ENCODE measurements at places on chromosomes 13 and 19.

GRCh38 chr19:41929536-41930071 lies 1.4 kb upstream of the ERFL start:
- no peak for DNase-seq

GRCh38 chr19:35357867-35358573 lies at the start of gene FFAR3:
Gene FFAR3 (plus strand): TSS chr19:35358460. CDS start chr19:35358891, 431 bp downstream.
- no peak for DNase-seq

DNA sequence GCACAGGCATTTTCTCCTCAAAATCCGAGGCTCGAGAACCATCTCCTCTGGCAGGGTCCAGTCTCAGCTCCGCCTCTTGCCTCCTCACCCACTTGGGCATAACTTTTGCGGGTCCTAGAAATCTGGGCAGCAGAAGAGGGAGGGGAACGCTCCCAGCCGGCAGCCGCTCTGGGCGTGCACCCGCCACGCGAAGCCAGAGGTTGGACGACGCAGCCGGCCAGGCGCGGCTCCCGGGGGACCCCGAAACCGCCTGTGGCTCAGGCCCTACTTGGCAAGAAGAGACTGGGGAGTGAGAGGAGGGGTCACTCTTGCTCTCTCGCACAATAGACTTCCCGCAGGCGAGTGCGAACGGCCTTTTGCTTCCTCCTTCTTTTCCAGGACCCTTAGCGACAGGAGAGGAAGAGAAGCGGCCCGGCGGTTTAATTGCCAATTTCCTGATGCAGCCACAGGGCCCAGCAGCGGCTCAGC lies 6.0 kb upstream of the SOX1 start:
- no peak for DNase-seq

GRCh38 chr19:38974624-38975213 lies 823 bp downstream of the FBXO17 start:
- DNase-seq = no peak

GRCh38 chr13:28704282-28704681 lies 14.5 kb downstream of the SLC46A3 start:
- no peak for DNase-seq

DNA sequence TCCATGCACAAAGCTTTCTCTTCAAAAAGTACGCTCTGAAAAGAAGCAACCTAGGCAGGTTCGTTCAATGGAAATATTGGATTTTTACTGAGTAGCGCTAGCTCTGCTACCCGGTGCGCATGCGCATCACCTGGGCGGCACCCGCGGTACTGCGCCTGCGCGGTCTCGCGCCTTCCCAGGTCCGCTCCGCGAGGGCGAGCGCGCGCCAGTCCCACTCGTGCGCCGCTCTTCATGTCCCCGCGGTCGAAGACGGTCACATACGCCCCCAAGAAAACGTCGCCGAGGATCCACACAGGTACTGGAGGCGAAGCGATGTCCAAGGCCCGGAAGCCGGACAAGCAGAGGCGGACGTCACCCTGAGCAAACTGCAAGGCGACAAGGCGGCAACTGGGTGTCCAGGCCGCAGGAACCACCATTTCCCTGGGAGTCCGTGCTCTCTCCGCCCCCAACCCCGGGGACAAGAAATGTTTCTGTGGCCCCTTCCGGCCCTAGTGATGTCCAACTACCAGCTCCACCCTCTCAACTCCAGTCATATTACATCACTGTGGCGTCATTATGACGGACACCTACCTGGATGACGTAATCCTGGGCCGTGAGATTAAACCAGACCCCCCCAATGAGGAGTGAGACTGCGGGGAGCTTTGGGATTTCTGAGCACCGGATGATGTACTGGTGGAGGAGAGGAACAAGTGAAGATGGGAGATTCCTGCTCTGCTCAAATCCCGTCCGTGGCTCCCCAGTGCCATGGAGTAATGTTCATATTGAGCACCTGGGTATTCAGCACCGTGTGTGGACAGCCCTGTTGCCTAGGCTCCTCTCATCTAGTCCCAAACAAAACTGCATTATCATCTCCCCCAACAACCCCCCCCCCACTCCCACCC lies 4.8 kb upstream of the KCNC3 start:
- DNase-seq = peak; percentile 67

DNA sequence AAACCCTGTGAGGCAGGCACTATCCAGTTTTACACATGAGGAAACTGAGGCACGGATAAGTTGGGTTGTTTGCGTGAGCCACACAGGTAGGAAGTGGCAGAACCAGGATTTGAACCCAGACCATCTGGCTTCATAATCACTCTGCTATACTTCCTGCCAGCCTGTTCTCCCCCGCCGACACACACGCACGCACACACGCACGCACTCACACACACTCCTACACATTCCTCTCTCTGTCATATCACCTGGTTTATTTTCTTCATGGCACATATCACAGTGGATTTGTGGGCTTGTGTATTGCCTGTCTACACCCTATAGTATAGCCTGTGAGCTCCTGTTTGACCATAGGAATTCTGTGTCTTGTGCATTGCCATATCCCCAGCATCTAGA lies 140.0 kb downstream of the SIPA1L3 start:
- DNase-seq = no peak

GRCh38 chr13:35830850-35831450 lies 300.2 kb downstream of the DCLK1 start:
- DNase-seq = no peak

- peak; percentile 50 for DNase-seq
Observed at GRCh38 chr13:21670006-21670882, 629 bp upstream of the FGF9 start.

GRCh38 chr13:111278743-111279652 lies 41.4 kb upstream of the TEX29 start:
- no peak for DNase-seq

- no peak for DNase-seq
Observed at GRCh38 chr13:46140044-46140443, 35.2 kb upstream of the CPB2 start.

- no peak for DNase-seq
Observed at GRCh38 chr19:54107876-54108490, 5.3 kb downstream of the NDUFA3 start.

- no peak for DNase-seq
Observed at GRCh38 chr13:42101821-42102585, 53.6 kb downstream of the DGKH start.

GRCh38 chr13:48750588-48751383 lies 97.1 kb downstream of the CYSLTR2 start:
- DNase-seq = no peak

DNA sequence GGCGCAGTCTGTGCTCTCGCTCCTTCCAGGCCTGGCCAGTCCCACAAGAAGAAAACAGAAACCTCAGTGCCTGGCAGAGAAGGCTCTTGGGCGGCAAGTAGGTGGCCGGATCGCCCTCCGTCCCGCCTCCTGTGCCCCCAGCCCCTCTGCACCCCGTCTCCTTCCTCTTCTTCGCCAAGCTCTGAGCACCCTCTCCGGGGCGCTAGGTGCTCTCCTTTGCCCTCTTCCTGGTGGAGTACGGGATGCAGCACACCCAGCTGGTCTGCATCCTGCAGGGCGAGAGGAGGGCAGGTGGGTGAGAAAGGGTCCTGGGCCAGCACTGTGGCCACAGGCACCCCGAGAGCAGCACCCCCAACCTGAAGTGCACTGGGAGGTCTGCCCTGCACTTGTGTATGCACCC lies 17.3 kb downstream of the C13orf46 start:
- DNase-seq = no peak

DNA sequence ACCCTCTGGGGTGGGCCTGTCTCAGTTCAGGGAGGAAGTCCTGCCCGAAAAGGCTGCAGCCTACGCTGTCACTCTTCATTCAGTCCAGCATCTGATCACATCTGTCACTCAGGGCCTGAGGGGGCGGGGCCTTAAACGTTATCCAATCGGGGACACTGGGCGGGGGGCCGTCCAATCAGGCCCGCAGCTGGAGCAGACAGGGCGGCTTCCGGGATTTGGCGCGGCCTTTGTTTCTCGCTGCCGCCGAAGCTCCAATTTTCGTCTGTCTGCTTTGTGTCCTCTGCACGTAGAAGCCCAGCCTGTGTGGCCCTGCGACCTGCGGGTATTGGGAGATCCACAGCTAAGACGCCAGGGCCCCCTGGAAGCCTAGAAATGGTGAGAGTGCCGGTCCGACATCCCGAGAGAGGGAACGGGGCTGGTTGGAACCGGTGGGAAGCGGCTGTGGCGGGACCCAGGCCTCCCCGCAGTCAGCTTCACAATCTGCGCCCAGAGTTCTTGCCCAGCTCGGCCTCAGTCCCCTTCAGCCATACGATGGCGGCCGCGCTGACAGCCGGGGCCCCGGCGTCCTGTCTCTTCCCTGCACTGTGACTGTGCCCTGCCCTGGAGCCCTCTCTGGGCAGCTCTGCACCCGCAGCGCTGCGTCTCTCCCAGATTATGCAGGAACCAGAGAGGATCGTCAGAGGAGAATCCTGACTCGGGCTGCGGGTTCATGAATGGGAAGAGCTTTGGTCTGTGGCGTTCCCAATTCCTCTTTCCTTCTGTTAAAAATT lies at the start of gene ZNF730:
Gene ZNF730 (plus strand): TSS at position 224 of the 770 bp plus-strand sequence. CDS start 149 bp downstream, at position 373.
- DNase-seq = peak; percentile 10

DNA sequence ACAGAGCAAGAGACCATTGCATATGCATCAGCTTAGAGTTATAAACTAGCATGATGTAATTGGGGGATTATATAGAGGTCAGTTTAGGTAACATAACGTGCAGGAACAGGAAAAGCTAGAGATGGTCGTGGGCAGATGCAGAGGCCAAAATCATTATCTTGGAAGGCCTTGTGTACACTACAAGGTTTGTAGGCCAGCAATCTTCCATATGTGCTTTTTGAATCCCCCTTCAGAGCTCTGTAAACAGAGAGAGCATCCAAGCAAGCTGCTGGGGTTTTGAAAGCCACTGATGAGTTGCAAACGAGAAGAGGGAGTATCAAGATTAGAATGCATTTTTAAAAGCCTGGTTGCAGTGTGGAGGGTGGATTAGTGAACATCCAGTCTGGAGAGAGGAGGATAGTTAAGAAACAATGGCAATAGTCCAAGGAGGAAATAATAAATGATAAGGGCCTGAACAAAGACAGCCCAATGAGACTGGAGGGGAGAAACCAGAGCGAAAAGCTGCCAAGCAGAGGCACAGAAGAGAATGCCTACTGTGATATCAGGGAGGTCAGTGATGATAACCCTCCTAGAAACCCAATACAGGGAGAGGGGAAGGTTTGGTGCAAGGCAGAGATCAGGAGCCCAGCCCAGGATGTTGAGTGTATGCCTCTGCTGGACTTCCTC lies 109.6 kb downstream of the ZAR1L start:
- DNase-seq = no peak

DNA sequence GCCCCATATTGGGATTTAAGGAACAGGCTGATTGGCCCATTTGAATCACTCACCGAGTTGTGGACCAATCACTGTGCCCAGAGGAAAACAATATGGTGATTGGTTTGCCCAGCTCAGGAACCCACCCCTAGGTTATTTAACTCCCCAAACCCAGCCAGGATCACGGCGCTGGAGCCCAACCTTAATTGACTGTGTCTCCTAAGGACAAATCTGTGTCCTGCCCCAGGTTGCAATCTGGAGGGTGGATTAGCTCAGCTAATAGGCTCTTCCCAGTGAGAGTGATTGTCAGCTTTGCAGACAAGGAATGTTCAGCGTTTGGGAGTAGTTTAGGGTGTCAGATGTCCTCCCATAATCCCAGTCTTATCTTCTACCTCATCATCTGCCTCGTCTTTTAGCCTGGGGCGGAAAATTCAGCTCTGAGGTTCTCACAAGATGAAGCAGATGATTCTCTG lies 3.5 kb upstream of the ZNF358 start:
- DNase-seq = no peak

DNA sequence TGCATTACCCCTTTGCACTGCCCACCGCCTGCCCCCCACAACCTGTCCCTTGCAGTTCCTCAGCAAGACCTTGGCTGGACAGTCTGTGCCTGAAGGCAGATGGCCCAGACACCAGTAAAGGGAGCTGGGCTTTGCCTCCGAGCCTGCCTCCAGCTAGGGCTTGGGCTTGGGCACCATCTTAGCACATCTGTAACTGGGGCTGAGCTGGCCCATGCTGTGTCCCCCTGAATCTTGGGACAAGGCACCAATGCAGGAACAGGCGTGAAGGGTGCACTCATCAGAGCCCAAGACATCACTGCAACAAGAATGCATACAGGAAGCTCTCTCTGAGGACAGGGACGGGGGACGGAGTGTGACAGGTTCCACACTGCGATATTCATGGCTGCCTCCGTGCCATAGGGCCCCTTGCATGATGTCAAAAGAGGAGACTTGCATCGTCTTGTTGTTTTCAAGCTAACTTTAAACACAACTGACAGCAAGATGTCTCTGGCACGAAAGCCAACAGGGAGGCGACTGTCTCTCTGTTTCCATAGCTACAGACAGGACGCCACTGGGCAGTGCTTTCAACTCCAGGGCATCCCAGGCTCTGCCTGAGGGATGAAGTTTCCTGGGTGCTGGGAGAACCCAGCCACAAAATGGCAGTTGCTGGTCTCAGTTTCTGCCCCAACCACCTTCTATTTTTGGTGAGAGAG lies 8.7 kb upstream of the CHST8 start:
- DNase-seq = no peak

- DNase-seq = peak; percentile 74
Observed at GRCh38 chr19:39406656-39407409, at the start of gene ZFP36. Gene ZFP36 (plus strand): TSS chr19:39406847. CDS start chr19:39406905, 58 bp downstream.

- no peak for DNase-seq
Observed at GRCh38 chr13:66225072-66225471, 1005.1 kb downstream of the PCDH9 start.

DNA sequence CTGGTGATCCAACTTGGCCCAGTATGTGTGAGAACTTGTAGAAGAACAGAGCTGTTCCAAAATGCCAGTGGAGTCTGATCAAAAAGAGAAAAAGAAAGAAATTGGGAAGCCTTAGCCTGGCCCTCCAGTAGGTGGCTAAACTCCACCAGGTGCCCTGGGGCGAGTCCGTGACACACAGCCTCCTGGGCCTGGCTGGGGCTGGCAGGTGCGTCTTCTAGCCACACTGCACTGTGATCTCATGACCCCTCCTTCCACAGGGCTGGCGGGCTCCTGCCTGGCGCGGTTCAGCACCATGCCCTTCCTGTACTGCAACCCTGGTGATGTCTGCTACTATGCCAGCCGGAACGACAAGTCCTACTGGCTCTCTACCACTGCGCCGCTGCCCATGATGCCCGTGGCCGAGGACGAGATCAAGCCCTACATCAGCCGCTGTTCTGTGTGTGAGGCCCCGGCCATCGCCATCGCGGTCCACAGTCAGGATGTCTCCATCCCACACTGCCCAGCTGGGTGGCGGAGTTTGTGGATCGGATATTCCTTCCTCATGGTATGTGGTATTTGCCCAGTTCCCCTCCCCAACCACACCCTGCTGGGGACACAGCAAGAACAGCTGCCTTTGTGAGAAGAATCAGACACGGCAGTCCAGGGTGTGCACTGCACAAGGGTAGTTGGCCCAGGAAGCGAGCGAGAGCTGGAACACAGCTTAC lies 53.7 kb downstream of the RAB20 start:
- no peak for DNase-seq

GRCh38 chr13:111957913-111958450 lies 109.0 kb upstream of the SOX1 start:
- no peak for DNase-seq

- no peak for DNase-seq
Observed at GRCh38 chr19:33630880-33631608, 9.3 kb downstream of the CHST8 start.

- no peak for DNase-seq
Observed at GRCh38 chr13:33577007-33577406, 240.9 kb upstream of the RFC3 start.

DNA sequence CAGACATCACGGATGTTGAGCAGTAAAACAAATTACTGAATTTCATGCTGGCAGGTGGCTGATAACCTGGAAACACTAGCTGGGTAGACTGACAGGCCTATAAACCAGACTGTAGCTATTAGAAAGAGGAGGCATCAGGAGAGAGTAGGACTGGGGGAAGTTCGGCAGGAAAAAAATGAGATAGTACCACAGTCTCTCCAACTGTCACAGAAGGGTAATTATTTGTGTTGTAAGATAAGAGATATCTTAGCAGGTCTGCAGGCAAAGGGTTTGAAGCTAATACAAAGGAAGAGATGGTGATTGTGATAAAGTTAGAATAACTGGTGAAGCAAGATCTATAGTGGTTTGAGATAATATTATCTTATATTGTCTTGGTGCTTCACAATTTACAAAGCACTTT lies 41.7 kb downstream of the MIPEP start:
- no peak for DNase-seq
